ENCODE measurements at places on chromosomes 3 and 15.

- DNase-seq, result peak; percentile 22
Observed at GRCh38 chr3:65356331-65357248, 668.8 kb upstream of the ADAMTS9 start.

DNA sequence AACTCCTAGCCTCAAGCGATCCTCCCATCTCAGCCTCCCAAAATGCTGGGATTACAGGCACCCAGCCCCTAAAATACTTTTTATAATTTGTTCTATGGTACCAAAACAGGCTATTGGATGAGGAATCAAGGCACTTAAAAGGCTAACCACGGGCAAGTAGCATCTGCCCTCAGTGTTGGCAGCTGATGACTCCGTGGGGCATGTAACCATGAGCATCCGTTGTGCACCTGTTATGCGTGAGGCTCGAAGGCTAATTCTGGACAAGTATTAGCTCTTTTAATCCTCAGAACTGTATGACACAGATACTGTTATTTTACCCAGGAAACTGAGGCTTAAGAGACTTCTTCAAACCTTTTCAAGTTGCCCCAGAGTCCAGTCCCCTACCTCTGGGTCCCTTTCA, 10.2 kb downstream of the WDR73 start:
- no peak for DNase-seq

GRCh38 chr3:62041681-62042080, 331.7 kb downstream of the FEZF2 start:
- no peak for DNase-seq

GRCh38 chr3:66224220-66224619, 3.4 kb downstream of the SLC25A26 start:
- no peak for DNase-seq

DNA sequence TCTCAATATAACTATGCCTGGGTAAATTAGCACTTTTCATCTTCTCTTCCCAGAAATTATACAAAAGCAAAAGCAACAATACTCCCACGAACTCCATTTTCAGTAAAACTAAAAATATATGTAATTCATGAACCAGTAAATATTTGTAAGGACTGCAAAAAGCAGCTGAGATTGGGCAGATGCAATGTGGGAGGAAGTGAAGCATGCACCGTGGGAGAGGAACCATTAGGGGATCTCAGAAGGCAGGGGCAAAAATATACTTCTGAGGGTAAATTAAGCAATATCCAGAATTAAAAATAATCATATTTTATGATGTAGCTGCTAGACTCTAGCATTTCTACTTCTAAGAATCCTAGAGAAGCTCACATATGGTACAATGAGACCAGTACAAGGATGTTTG, 20.2 kb downstream of the CFAP91 start:
- DNase-seq, result no peak

GRCh38 chr3:101984356-101984755, 135.0 kb downstream of the NFKBIZ start:
- DNase-seq, result no peak

DNA sequence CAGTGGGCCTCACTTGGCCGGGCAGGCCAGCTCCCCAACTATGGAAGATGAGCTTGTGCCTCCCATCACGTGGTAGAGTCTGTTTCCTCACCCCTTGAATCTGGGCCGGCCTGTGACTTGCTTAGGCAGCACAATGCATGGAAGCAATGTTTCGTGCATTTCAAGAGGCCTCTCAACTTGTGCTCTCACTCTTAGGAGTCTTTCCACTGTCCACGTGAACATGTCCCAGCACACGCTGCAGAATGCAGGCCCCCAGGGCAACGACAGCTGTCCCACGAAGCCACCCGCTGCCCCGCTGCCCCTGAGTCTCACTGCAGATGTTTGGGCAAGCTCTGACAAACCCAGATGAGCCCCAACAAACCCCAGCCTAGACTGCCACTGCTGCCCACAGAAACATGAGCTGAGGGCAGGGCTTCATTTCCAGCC, 27.2 kb upstream of the SLC41A3 start:
- no peak for DNase-seq

DNA sequence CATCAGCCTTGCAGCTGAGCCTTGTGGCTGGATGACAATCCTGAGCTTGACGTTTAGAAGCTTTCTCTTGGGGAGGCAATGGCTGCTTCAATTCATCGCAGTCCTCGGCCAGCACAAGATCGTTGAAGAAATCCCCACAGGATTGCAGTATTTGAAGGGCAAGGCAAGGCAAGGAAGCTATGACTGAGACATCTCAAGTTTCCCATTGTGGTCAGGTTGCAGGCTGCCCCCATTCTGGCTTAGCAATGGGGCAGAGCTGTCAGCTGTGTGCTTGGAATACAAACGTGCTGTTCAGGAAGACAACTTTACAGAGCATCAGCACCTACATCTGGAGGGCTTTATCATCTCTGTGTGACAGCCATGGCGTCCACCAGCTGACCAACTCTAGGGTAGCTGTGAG, 275.9 kb upstream of the TBL1XR1 start:
- no peak for DNase-seq

GRCh38 chr3:132326251-132326650, 9.0 kb downstream of the ACP3 start:
- DNase-seq, result no peak

- no peak for DNase-seq
Observed at GRCh38 chr3:155112661-155113389, 32.7 kb downstream of the MME start.

DNA sequence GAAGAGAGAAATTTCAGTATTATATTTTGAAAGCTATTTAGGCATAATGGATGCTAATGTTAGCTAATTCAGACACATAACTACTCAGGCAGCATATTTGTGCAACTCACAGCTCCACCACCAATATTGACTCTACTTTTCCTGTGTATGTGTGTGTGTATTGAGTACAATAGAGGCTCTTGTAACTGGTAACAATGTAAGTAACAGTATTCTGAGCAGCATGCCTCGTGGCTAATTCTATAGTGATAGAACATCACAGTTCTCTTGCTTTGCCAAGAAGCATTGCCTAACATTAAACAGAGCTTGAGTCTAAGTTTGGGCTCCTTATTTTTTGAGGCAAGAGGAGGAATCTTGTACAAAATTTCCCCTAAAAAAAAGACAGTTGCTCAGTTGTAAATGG, 98.6 kb upstream of the ARHGEF26 start:
- DNase-seq, result no peak

DNA sequence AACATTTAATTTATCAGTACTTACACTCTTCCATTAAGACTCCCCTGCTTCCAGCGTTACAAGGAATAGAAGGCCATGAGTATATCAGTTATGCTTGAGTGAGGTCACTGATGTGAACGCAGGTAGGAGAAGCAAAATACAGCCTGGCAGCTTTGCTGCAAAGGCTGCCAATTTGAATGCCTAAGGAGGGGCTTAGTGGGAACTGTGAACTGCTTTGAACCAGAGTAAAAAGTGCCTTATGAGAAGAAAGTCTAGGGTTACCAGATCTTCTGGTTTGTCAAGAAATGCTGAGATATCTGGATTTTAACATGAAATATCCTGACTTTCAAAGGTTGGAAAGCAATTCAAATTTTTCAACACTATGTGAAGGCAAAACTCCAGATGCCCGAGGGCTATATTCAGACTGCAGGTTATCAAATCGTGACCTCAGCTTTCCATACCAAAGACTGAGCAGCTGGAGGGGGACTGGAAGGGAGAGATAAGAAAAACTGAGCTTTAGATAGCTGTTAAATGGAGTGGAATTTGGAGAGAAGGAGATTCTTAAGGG, 446.3 kb upstream of the NECTIN3 start:
- DNase-seq, result no peak

GRCh38 chr3:129517516-129517915, 10.9 kb upstream of the RHO start:
- no peak for DNase-seq

GRCh38 chr3:154758109-154758868, 321.8 kb upstream of the MME start:
- peak; percentile 49 for DNase-seq

DNA sequence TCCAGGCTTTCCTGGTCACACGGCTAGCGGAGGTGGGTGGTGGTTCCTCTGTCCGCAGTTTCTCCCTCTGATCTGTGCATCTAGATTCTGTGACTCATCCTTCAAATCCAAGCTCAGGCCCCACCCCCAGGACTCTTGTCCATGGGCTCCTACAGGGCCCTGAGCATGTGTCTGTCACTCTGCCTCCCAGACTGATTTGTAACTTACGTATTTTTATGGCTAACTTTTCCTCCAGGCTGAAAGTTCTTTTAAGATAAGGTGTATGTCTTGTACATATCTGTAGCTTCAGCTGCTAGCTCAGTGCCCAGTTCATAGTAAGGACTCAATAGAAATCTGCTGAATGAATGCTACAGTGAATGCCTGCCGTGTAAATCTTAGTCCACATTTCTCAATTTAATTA, 8.0 kb downstream of the ESYT3 start:
- peak; percentile 74 for DNase-seq

GRCh38 chr3:113441051-113441770, at the start of gene CFAP44:
Gene CFAP44 (minus strand): TSS chr3:113441493. CDS start chr3:113433664, 7,829 bp downstream.
- peak; percentile 81 for DNase-seq
